Stimulated activated CD4-positive, alpha-beta T cell treated with anti-CD3 and anti-CD28 coated beads, Interleukin-12 subunit alpha, Interleukin-12 subunit beta, amount 100 ng/mL, for 24 hours (primary cell): ENCODE measurements at places on chromosomes 2 and 18.

DNA sequence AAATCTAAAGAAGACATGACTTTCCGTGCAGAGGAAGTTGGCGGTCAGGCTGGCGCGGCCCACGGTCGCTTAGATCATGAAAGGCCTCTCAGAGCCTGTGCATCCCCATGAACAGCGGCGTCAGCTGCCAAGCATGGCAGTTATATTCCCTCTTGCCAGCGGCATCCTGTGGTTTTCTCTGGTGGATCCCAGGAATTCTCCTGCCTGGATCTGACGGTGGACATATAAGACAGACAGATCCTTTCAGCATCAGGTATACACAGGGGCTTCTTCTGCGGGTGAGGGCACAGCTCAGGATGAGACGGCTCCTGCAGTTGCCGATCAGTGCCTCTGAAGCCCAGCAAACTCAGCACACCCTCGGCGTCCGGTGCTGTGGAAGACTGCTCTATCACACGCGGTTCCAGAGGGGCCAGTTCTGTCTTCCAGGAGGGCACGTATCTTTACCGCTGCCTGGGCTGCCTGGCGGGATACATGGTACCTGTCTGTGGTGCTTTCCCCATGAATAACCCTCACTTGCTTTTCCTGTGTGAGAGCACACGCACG, 157.8 kb downstream of the LDLRAD4 start:
- DNase-seq, result peak; percentile 47

DNA sequence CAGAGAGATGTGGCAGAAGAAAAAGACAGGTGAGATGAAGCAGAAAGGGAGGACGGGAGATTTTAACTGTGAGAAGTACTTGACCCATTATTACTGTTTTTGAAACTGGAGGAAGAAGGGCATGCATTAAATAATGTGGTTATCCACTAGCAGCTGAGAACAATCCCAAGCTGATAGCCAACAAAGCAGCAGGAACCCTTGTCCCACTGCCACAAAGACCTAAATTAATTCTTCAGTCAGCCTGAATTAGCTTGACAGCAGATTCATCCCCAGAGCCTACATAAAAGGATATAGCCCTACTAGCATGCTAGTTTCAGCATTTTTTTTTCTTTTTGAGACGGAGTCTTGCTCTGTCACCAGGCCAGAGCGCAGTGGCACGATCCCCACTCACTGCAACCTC, 19.5 kb upstream of the REG3A start:
- DNase-seq, result no peak

GRCh38 chr2:156538083-156538504, 101.9 kb downstream of the GPD2 start:
- DNase-seq, result no peak

DNA sequence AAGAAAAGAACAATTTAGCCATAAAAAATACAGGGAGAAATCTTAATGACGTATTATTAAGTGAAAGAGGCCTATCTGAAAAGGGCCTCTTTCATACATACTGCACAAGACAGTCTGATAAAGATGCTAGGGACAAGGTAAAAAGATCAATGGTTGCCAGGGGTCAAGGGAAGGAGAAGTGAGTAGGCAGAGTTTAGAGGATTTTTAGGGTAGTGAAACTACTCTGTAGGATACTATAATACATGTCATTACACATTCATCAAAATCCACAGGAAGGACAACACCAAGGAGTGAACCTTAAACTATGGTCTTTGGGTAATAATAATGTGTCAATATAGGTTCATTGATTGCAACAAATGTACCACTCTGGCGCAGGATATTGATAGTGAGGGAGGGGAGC, 289.3 kb downstream of the FSIP2 start:
- no peak for DNase-seq

GRCh38 chr2:201664334-201664733, 21.0 kb upstream of the TMEM237 start:
- no peak for DNase-seq

DNA sequence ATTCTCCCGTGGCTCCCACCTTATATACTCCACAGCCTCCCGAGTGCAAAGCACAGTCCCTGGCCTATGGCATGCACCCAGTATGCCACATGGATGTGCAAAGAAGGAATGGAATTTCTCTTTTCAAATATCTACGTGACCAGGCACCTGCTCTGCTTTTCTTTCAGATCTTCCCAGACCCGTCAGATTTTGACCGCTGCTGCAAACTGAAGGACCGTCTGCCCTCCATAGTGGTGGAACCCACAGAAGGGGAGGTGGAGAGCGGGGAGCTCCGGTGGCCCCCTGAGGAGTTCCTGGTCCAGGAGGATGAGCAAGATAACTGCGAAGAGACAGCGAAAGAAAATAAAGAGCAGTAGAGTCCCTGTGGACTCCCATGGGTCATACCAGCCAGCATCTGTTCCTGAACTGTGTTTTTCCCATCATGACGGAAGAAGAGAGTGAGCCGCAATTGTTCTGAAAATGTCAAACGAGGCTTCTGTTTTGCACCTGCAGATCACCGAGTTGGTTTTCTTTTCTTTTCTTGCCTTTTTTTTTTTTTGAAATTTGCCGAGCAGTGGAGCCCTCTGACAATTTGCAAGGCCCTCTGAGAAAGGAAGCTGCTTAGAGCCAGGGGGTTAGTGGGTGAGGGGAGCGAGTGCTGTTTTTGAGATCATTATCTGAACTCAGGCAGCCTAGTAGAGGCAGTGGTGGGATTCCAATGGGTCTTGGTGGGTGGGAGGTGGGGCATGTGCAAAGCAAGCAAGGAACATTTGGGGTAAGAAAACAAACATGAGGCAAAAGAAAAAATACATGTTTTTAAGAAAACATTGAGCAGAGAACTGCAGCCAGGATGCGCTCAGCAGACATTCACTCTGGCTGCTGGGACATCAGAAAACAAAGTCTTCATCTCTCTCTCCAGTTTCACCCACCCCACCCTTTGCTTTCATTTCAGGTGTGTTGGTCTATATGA, 26.2 kb downstream of the LBH start:
- DNase-seq, result no peak

GRCh38 chr2:72933646-72934151, 16.4 kb downstream of the EMX1 start:
- no peak for DNase-seq

DNA sequence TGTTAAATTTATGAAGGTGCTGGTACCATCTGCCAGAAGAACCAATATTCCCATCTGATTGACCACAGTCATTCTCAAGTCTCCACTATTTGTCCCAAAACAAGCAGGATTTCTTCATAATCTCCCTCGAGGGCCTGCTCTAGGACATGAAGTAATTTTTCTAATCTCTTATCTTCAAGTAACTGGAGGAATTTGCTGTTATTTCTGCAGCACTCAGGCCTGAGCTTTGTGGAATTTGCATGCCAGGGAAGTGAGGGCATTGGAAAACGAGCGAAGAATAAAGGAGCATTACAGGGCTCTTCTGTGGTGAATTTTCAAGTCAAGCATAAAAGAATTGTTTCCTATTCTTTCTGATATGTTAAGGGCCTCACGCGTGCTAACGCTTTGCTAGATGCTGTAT, 161.2 kb upstream of the EPAS1 start:
- no peak for DNase-seq

DNA sequence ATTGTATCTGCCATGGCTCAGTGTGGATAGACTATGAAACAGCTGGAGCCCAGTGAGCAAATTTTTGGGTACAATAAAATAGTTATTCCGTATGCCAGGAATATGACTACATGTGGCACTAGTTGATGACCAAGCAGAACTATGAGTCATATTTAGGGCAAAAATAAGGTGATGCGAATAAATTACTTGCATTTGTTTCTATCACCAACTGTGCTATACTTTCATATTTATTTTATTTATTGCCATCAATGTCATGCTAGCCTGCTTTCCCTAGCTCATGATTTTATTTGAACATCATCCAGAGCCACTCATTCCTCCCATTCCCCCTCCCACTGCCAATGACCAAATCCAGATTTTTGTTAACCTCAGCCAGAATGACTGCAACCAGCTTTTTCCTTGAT, 13.3 kb upstream of the FAP start:
- DNase-seq, result no peak

GRCh38 chr2:144472911-144473310, 47.0 kb downstream of the ZEB2 start:
- DNase-seq, result no peak

DNA sequence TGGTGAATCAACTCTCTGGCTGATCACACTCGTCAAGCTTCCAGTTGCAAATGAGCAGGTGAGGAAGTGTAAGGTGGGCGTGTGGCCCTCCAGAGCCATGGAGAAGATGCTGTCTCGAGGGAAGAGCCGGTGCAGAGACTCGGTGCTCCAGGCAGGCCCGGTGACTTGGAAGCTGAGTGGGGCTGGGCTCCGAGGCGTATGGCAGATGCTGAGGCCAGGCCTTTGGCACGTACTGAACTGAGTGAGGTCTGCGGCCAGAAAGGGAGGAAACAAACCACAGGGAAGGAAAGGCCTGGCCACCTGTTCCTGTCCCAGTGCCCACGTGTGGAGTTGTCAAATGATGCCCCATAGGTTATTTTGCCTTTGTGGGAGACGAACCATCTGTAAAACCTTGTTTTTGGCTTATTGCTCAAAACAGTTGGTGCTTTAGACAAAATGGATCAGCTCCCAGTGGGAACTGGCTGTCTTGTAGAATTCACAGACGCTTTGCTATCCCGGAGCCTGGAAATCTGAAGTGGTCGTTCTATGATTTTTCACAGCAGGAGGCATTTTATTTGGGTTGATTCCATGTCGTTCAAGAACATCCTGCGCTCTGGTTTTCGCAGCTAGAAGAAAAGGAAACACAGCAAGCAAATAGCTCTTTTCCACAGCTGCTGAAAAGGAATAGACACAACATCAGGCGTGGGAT, 117.5 kb upstream of the TMEM18 start:
- no peak for DNase-seq

DNA sequence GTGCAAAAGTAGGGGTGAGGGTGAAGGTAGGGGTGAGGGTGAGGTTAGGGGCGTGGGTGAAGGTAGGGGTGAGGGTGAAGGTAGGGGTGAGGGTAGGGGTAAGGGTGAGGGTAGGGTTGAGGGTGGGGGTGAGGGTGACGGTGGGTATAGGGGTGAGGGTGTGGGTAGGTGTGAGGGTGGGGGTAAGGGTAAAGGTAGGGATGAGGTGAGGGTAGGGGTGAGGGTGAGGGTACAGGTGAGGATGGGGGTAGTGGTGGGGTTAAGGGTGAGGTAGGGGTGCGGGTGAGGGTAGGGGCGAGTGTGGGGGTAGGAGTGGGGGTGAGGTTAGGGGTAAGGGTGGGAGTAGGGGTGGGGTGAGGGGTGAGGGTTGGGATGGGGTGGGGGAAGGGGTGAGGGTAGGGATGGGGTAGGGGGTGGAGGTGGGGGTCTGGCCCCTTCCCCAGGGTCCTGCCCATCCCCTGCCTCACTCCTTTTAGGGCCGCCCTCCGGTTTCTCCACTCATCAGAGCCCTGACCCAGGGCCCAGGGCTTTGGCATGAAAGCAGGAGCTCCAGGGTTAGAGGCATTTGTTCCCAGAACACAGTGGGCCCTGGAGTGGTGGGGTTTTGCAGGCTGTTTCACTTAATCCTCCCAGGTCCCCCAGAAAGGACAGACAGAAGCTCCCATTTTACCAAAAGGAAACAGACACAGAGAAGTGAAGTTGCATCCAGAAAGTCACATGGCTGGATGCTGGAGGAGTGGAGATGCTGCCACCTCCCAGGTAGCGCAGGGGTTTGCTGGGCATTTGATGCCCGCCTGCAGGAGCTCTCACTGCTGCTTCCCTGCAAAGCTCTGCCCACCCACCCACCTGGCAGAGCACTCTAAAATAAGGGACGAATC, 26.9 kb downstream of the SNORC start:
- DNase-seq, result no peak

GRCh38 chr2:154620471-154620870, 78.0 kb upstream of the KCNJ3 start:
- no peak for DNase-seq

- no peak for DNase-seq
Observed at GRCh38 chr2:196719110-196719872, 79.8 kb downstream of the CCDC150 start.

GRCh38 chr2:63663013-63663864, 74.5 kb downstream of the MDH1 start:
- no peak for DNase-seq
